ENCODE measurements at places on chromosomes 2 and 18.

GRCh38 chr18:33573193-33573592 is 4.8 kb upstream of the ASXL3 start:
- DNase-seq: peak; percentile 70

- no peak for DNase-seq
These were observed 18.7 kb downstream of the MAPRE3 start for GRCh38 chr2:26989156-26989555.

- no peak for DNase-seq
These were observed 48.6 kb downstream of the GYPC start for GRCh38 chr2:126704434-126705160.

GRCh38 chr2:240255811-240256703 is 115.6 kb upstream of the OTOS start:
- DNase-seq: no peak

Data from NCI-H1105 treated with DMSO at 0.1 percent for 48 hours (cell line).